ENCODE measurements at places on chromosomes 6 and 20.

DNA sequence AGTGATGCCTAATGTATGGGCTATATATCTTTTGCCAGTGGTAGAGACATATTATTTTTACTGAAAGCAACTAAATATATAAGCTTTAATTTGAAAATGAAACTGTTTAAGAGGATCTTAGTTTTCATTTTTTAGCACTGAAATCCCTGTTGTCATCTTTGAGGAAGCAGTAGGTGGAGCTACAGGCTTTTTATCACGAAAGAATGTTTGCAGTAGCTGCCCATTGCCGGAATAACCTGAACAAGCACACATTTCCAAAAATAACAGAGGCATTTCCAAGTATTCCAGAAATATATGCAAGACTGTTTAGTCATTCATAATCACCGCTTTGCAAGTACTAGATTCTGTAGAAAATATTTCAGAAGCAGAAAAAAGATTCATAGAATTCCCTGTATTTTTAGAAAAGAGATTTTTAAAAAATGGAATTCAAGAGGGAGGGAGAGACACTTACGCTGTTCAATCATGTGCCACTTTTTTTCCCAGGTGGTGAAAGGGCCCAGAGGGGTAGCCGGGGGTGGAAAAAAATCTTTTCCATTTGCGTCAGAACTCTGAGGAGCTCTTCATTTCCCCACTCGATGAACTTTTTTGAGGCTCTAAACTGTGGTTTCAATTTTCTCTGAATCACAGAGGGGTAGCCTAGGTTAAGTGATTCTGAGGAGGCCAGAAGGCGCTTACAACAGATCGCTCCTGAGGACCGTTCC is 142.5 kb upstream of the FERMT1 start:
- H3K27ac ChIP-seq: no peak overlapping the region
- no peaks in the 10 kb centered on the region for H3K36me3 ChIP-seq

GRCh38 chr6:116562614-116563013 is 8.7 kb upstream of the RWDD1 start:
- H3K4me1 ChIP-seq: no peaks in the 10 kb centered on the region
- H3K36me3 ChIP-seq: no peaks in the 10 kb centered on the region
- H3K27me3 ChIP-seq: peaks cover 2% of the 10 kb centered on the region
- no peak for DNase-seq
- no peak overlapping the region for H3K27ac ChIP-seq

DNA sequence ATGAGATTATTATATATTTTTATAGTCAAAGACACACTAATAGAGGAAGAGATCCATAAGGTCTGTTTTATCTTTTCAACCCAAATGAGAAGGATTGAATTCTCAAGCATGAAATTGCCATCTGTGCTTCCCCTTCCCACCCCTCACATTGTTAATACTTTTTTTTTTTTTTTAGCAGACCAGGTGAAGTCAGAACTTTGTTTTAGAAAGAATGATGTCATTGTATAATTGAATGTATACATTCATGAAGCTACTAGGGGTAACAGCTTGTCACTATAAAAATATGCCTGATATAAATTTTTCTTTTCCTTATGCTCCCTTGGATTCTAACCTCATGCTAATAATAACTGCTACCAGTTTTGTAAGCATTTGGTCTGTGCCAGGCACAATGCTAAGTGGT is 88.9 kb downstream of the TFAP2B start:
- H3K4me3 ChIP-seq: no peak overlapping the region
- H3K36me3 ChIP-seq: no peaks in the 10 kb centered on the region
- no peak for DNase-seq
- H3K27ac ChIP-seq: no peak overlapping the region
- no peaks in the 10 kb centered on the region for H3K27me3 ChIP-seq
- no peaks in the 10 kb centered on the region for H3K4me1 ChIP-seq

DNA sequence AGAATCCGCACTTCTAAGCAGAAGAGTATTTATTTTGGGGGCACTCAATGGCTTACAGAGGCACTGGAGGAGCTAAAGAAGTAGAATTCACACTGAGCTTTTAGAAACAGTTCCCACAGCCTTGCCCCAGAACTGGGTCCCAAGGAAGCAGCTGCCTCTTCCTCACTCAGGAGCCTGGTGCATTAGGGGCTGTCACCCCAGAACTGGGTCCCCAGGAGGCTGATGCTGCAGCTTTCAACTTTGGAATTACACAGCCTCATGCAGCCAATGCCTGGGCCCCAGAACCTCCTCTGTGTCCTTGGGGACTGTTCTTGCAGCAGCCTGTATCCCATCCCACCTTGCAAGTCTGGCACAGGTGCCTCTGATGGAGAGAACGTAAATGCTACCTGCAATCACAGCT is 96.4 kb downstream of the DACT2 start:
- H3K4me1 ChIP-seq: no peaks in the 10 kb centered on the region
- no peak overlapping the region for H3K27ac ChIP-seq
- no peak overlapping the region for H3K4me3 ChIP-seq
- H3K27me3 ChIP-seq: peaks cover 5% of the 10 kb centered on the region
- no peak for DNase-seq
- H3K36me3 ChIP-seq: no peaks in the 10 kb centered on the region

GRCh38 chr20:64095455-64095854 is 11.3 kb upstream of the LKAAEAR1 start:
- peaks cover 4% of the 10 kb centered on the region for H3K4me1 ChIP-seq
- H3K27ac ChIP-seq: no peak overlapping the region
- no peak for DNase-seq
- H3K36me3 ChIP-seq: peaks cover 2% of the 10 kb centered on the region
- no peak overlapping the region for H3K4me3 ChIP-seq
- H3K27me3 ChIP-seq: no peaks in the 10 kb centered on the region

DNA sequence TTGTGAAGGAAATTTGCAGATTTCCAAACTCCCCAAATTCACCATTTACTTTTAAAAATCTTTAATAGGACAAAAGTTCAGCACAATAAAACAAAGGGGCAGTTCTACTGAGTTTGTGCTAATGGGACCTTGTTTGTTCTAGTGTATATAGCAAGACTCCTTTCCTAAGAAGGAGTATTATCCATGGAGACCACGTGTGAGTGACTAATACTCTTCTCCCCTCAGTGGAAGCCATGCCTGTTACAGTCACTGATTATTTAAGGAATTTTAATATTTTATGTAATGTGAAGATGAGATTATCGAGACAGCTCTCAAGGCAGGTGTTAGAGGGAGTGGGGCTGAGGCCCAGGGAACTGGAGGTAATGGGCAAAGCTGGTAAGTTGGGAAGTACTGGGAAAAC is 16.4 kb upstream of the QKI start:
- no peak overlapping the region for H3K4me3 ChIP-seq
- H3K4me1 ChIP-seq: peaks cover 5% of the 10 kb centered on the region
- H3K27ac ChIP-seq: no peak overlapping the region
- peaks cover 23% of the 10 kb centered on the region for H3K27me3 ChIP-seq
- no peaks in the 10 kb centered on the region for H3K36me3 ChIP-seq
- DNase-seq: no peak

DNA sequence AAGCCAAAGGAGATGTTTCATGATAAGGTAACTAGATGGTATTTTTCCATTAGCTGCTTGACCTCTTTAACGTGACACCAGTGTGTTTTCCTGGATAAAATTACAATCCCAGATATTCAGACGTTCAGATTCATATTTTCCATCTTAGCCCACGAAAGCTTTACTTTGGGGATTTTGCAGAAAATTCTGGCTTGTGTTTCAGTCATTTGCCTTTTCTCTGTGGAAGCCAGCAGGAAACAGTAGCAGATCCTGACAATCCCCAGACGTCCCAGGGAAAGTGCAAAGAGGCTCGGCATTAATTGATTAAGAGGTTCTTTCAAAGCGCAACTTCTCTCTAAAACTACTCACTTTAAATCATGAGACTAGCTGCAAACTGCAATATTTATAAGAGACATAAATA is 243.6 kb downstream of the UST start:
- H3K27me3 ChIP-seq: no peaks in the 10 kb centered on the region
- no peak for DNase-seq
- H3K27ac ChIP-seq: no peak overlapping the region
- no peak overlapping the region for H3K4me3 ChIP-seq
- no peaks in the 10 kb centered on the region for H3K36me3 ChIP-seq

All from activated CD8-positive, alpha-beta T cell treated with anti-CD3 and anti-CD28 coated beads for 36 hours (primary cell).